Mesenchymal stem cell (in vitro differentiated cells and primary cell): ENCODE measurements at places on chromosomes 5 and 9.
A peak's percentile ranks its signal among the peaks of the same experiment; 100 is the strongest.

DNA sequence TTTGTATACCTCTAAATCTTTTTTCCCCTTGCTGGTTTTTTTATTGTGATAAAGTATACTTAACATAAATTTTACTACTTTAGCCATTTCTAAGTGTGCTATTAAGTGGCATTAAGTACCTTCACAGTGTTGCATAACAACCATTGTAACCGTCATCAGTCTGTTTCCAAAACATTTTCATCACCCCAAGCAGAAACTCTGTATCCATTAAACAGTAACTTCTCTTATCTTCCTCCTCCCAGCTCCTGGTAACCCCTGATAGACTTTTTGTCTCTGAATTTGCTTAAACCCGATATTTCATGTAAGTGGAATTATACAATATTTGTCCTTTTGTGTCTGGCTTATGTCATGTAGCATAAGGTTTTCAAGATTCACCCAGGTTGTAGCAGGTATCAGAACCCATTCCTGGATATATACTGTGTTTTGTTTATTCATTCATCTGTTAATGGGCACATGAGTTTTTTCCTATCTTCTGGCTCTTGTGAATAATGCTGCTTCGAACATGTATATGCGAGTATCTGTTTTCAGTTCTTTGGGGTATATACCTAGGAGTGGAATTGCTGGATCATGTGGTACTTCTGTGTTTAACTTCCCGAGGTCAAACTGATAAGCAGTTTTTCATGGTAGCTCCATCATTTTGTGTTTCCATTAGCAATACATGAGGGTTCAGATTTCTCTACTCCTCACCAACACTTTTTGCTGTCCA is 66.4 kb downstream of the EHMT1 start:
- H3K36me3 ChIP-seq, result peaks cover 2% of the 10 kb centered on the region
- no peak for DNase-seq
- peaks cover 24% of the 10 kb centered on the region for H3K4me1 ChIP-seq
- no peaks in the 10 kb centered on the region for H3K27me3 ChIP-seq
- no peak overlapping the region for H3K27ac ChIP-seq
- H3K4me3 ChIP-seq, result no peak overlapping the region

DNA sequence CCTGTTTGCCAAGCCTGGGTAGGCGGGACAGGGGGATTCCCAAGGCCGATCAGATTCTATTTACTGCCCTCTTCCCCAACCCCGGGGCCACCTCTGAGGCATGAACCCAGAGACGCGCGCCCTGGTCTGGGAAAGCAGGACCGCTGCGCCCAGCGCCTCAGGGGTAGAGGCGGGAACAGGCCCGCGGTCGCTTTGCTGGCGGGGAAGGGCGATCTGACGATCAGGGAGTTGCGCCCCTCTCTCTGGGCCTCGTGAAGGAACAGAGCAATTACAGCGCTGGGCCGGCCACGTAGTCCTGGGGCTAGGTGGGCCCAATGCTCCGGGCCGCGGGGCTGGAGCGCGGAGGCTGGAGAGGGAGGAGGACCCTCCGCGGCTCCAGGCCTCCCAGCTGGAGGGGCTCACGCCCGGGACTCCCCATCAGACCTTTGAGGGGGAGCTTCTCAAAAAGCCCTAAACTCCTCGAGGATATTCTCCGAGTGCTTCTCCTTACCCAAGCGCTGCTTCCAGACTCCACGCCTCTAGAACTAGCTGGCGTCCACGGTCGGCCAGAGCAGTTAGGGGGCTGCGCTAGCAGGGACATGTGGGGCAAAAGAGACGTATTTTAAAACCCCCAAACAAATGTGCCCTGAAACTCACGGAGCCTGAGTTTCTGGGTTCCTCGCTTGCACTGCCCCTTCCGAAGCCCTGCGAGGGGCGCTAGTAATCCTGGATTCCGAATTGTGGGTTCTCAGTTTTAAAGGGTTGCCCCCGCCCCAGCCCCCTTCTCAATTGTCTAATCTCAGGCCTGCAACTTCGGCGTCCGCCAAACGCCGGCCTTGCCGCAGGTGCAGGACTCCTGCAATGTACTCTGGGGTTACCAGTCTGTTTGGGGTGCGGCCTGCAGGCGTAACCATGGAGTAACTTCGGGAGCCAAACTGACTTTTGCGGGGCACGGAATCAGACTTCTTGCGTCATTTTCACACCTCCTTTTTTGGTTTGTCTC is 57.6 kb downstream of the TMEM174 start:
- no peak for DNase-seq
- H3K27me3 ChIP-seq, result peaks cover 7% of the 10 kb centered on the region
- H3K4me1 ChIP-seq, result peaks cover 28% of the 10 kb centered on the region
- no peaks in the 10 kb centered on the region for H3K36me3 ChIP-seq
- H3K27ac ChIP-seq, result no peak overlapping the region

GRCh38 chr5:143182901-143183820 is 220.3 kb downstream of the NR3C1 start:
- peaks cover 2% of the 10 kb centered on the region for H3K4me1 ChIP-seq
- H3K4me3 ChIP-seq, result no peak overlapping the region
- H3K27me3 ChIP-seq, result no peaks in the 10 kb centered on the region
- H3K27ac ChIP-seq, result no peak overlapping the region

GRCh38 chr9:77909306-77909705 is 122.3 kb downstream of the GNAQ start:
- H3K4me3 ChIP-seq, result no peak overlapping the region
- DNase-seq, result no peak
- H3K36me3 ChIP-seq, result peaks cover 3% of the 10 kb centered on the region

DNA sequence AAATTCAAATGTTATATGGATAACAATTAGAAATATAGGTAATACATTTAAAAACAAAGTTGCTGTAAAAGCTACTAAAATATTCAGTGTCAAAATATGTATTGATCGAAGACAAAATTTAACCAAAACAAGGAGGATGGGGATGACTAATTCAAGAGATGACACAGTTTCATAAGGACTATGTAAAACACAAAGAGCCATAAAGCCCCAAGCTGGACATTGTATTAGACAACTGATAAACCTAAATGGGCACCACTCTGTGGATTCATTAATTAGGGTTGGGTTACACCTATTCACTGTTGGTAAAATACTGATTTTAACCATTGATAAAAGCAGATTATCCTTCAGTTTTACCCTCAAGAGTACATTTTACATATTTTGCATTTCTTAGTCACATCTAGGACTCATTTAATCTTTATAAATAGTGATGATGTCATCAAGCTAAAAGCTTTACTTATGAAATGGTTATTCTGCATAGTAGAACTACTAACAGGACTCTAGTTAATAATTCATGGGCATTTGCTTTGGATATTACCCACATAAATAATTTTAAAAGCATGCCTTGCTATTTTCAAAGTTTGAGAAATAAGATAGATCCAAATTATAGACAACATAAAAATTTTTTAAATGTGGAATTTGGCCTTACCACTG is 13.7 kb downstream of the TUT7 start:
- H3K27ac ChIP-seq, result no peak overlapping the region
- no peaks in the 10 kb centered on the region for H3K4me1 ChIP-seq
- peaks cover 8% of the 10 kb centered on the region for H3K36me3 ChIP-seq
- no peaks in the 10 kb centered on the region for H3K27me3 ChIP-seq
- DNase-seq, result no peak

- H3K27ac ChIP-seq, result no peak overlapping the region
- H3K4me3 ChIP-seq, result no peak overlapping the region
- DNase-seq, result no peak
- H3K36me3 ChIP-seq, result no peaks in the 10 kb centered on the region
Measured at GRCh38 chr5:15515229-15515628, 15.2 kb downstream of the FBXL7 start.

GRCh38 chr5:88393042-88393441 is 124.4 kb upstream of the TMEM161B start:
- H3K4me1 ChIP-seq, result peaks cover 1% of the 10 kb centered on the region
- H3K4me3 ChIP-seq, result no peak overlapping the region
- no peak for DNase-seq
- H3K27me3 ChIP-seq, result no peaks in the 10 kb centered on the region
- no peaks in the 10 kb centered on the region for H3K36me3 ChIP-seq

DNA sequence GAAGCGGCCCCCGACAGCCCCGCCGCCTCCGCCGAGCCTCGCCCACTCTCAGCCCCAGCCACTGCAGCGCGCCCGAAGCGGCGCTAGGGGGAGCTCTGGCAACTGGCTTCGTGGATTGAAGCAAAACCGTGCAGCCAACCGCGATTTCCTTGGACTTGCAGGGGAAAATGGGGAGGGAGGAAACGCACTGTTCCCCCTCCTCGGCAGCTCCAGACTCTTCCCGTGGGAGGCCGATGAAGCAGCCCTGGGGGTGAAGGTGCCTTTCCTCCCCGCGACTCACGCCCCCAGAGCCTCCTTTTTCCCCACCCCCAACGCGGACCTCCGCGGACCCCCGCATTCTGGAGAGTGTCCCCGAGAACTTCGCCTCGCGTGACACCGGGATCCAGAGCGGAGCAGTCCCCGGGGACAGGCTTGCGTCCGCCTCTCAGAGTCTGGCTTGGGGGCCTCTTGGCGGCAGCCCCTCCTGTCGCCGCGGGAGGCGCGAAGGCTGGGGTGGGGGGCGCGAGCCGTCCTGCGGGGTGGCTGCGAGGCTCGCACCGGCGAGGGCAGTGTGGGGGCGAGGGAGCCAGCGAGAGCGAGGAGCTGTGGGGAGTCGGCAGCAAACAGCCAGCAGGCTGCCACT is 3.8 kb downstream of the IER5L start:
- H3K36me3 ChIP-seq, result peaks cover 6% of the 10 kb centered on the region
- peak overlapping the region; percentile 97 for H3K27ac ChIP-seq
- peaks cover 36% of the 10 kb centered on the region for H3K4me1 ChIP-seq
- peak; percentile 94 for DNase-seq
- peak overlapping the region; percentile 82 for H3K4me3 ChIP-seq
- no peaks in the 10 kb centered on the region for H3K27me3 ChIP-seq

- H3K27ac ChIP-seq, result no peak overlapping the region
- H3K4me3 ChIP-seq, result no peak overlapping the region
- DNase-seq, result no peak
- no peaks in the 10 kb centered on the region for H3K36me3 ChIP-seq
- H3K4me1 ChIP-seq, result no peaks in the 10 kb centered on the region
Measured at GRCh38 chr5:133905424-133905823, 63.0 kb downstream of the C5orf15 start.

DNA sequence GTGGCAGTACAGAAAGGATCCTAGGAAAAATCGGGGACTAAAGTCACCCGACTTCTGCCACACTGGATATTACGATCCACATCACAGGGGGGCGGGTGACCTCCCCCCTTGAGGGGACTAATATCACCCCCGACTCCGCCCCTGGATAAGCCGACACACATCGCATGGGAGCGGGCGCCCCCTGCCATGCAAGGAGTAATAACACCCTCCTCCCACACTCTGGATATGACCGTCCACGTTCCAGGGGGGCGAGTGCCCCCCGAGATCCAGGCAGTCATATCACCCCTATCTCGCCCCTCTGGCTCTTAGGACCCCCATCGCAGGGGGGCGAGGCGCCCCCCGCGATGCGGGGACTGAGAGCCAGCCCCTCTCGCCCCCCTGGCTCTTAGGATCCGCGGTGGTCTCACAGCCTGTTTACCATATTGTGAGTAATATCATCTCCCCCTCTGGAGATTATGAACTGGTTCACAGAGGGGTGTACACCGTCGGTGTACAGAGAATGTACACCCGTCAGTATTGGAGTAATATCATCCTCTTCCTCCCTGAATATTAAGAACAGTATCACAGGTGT is 423.0 kb downstream of the DIRAS2 start:
- no peaks in the 10 kb centered on the region for H3K36me3 ChIP-seq
- H3K4me3 ChIP-seq, result no peak overlapping the region
- no peak overlapping the region for H3K27ac ChIP-seq
- H3K4me1 ChIP-seq, result peaks cover 4% of the 10 kb centered on the region
- peak; percentile 18 for DNase-seq
- no peaks in the 10 kb centered on the region for H3K27me3 ChIP-seq

DNA sequence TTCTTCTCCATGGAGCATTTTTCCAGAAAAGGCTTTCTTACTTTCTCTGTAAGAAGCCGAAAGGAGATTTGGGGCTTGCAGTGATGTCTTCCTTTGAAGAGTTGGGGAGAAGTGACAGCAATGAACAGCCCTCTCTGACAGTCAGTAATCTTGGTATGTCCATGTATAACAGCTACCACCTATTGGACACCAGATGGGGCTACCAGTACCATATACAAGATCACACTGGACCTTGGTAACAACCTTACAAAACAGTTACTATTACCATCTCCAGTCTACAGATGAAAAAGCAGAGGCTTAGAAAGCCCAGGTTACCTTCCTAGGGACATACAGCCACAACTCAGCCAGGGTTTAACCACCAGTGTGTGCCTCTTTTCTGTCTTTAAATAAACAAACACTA is 272.7 kb upstream of the TRPC7 start:
- H3K4me3 ChIP-seq, result no peak overlapping the region
- no peaks in the 10 kb centered on the region for H3K27me3 ChIP-seq
- H3K27ac ChIP-seq, result no peak overlapping the region
- H3K36me3 ChIP-seq, result no peaks in the 10 kb centered on the region
- no peaks in the 10 kb centered on the region for H3K4me1 ChIP-seq
- DNase-seq, result no peak

GRCh38 chr5:7816535-7816901 is 34.4 kb downstream of the CFAP90 start:
- DNase-seq, result no peak
- H3K4me1 ChIP-seq, result no peaks in the 10 kb centered on the region
- no peaks in the 10 kb centered on the region for H3K36me3 ChIP-seq
- H3K4me3 ChIP-seq, result no peak overlapping the region
- H3K27me3 ChIP-seq, result peaks cover 36% of the 10 kb centered on the region

DNA sequence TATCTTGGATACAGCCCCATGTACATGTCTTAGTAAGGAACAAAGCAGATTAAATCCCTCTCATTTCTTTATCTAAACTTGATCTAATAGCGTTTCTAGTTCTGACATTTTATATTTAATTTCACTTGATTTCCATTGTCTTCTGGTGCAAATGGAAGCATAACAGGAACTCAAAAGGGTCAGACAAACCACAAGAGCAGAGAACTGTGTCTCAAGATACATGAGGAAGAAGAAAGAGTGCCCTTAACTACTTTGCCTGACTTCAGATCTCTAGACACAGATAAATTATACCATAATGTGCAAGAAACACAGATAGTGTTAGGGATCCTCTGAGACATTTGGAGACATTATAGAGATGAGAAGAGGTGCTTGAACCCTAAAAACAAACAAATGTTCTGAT is 20.7 kb upstream of the STX17 start:
- no peaks in the 10 kb centered on the region for H3K36me3 ChIP-seq
- no peak overlapping the region for H3K27ac ChIP-seq
- H3K27me3 ChIP-seq, result no peaks in the 10 kb centered on the region

DNA sequence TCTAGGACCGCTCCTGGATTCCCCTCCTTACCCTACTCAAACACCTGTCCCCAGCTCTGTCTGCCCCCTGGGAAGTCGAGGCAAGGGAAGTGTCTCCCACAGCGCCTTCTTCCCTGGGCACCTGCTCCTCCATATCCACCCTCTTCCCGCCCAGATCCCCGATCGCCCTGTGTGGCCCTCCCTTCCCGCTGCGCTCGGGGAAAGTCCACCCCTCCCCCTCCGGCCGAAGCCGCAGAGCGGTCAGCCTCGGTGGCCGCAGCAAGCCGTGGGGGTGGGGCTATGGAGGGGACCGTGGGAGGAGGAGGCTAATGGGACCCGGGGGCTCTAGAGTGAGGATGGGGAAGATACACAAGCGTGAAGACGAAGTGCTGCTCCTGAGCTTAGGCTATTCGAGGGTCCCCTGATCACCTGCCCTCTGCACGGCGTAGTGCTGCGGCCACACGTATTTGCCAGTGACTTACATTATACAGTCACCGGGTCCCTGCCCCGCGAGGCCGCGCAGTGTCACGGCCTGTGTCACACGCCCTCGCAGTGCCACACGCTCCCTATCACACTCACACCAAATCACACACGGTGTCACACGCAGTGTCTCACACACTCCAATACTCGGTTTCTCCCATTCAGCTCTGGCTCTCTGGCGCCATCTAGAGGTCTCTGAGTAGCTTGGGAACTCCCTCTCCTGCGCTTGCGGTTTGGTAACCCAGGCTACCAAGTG is 658 bp upstream of the PCDH1 start:
- peak; percentile 92 for DNase-seq
- H3K4me3 ChIP-seq, result peak overlapping the region; percentile 74
- peaks cover 89% of the 10 kb centered on the region for H3K27me3 ChIP-seq
- H3K4me1 ChIP-seq, result peaks cover 32% of the 10 kb centered on the region
- no peak overlapping the region for H3K27ac ChIP-seq
